Epithelial cell of proximal tubule (primary cell): ENCODE measurements at places on chromosomes 13 and 19. TPM values are rescaled to one million over a fixed set of nuclear protein-coding genes. Genes with fewer than 3 reads are reported as not detected.
A peak's percentile ranks its signal among the peaks of the same experiment; 100 is the strongest.

The ZNF610 gene
- 0.51 and 1.3 TPM in 2 replicates for total RNA-seq

The NCLN gene
- total RNA-seq = 59.7 and 116 TPM in 2 replicates

DNA sequence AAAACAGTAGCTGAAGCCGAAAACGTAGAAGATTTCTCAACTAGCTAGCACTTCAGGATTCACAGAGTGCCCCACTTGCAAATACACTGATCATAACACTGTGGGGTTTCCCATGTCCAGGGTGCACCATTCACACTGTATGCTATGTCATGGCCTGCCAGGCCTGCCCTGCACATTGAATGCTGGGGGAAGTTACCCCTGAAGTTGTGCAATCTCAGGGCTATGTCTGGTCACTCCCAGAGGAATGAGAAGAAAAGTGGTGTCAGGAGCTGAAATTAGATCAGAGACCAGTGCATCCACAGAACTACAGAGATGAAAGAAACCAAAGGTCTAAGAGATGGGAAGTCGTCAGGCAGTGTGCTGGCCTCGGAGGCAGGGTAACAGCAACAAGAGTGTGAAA lies 196.8 kb downstream of the RAP2A start:
- no peak for DNase-seq

- DNase-seq = no peak
Measured at GRCh38 chr13:112732679-112733078, 42.8 kb downstream of the ATP11A start.

DNA sequence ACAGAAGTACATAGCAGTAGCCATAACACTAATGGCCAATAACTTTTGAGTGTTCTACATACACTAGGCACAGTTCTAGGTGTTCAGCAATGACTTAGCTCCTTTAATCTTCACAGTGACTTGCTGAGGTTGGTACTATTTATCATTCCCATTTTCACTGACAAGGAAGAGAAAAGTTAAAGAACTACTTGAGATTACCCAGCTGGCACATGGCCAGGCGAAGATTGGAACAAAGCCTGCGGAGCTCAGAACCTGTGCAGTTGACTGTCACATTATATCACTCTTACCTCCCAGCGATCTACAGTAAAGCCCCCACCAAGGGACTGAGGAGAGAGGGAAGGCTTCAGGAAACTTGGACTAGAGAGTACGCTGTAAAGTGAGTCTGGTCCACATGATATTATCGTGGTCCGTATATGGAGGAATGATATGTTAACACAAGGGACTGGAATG lies 42.4 kb upstream of the WDFY2 start:
- no peak for DNase-seq

DNA sequence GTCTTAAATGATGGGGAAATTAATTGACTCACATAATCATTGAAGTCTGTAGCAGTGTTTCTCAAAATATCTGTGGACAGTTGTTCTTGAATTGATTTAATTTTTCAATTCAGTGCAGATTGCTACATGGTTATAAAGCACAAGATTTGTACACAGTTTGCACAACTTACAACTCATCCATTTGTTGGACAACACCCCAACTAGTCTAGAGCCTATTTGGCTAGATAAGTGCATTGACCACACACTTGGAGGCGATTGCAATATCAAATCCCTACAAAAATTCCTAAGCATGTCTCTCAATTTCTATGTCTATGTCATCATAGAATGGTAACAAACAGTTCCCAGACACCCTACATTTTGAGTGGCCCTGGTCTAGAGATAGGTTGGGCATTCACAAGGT lies 48.0 kb upstream of the IPO5 start:
- DNase-seq = no peak

DNA sequence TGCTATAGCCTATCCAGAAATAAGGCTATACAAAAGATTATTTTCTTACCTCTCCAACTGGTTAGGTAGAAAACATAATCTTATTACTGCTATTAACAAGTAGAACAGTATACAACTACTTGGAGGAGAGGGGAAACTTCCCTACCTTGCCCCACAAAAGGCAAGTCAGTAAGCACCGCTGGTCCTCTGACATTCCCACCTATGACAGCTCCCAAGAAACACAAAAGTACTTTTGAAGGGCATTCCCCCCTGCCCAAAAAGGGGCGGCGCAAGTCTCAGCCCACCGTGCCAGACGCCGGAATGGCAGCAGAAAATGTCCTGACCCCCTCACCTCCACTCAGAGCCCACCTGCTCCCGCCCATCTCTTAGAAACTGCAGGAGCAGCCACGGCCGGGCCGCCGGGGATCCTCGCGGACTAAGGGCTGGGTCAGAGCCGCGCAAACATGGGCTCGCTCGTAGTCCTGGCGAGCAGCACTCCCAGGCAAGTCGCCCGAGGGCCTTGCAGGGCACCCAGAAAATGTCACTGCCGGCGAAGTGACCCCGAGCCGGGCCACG lies 437 bp downstream of the SUCLA2 start:
- DNase-seq = no peak

The NFIX gene
- total RNA-seq = 1.7 TPM in 1 of 2 replicates, not detected in the other

GRCh38 chr19:31119951-31120690 lies 229.1 kb downstream of the TSHZ3 start:
- no peak for DNase-seq

DNA sequence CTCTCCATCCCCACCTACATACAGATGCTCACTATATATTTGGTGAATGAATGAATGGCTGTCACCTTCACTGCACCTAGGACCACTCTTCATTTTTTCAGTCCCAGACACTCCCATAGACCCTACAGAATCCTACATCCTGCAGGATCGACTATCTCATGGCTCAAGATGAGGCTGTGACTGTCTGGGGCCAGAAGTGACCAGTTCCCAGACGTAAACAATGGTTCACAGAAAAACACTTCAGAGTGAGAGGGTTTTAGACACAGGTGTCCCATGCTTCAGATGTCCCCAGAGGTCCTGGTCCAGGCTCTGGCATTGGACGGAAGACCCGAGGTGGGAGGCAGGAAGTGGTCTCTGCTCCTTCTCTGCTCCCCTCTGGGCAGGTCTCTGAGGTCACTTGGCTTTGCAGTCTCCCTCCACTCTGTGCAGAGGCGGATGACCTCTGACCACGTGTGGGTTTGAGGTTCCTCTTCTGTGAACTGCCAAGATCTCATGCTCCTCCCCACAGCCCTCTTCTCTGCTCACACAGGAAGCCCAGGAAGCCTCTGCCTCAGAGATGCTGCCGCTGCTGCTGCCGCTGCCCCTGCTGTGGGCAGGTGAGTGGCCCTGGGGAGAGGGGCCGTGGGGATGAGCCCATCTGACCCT lies 24.9 kb downstream of the SIGLEC7 start:
- DNase-seq = no peak

GRCh38 chr13:21225841-21226581 lies 49.6 kb downstream of the MRPL57 start:
- no peak for DNase-seq

The PRSS57 gene
- total RNA-seq = not detected in 2 replicates

GRCh38 chr13:33606692-33607091 lies 211.3 kb upstream of the RFC3 start:
- DNase-seq = no peak

DNA sequence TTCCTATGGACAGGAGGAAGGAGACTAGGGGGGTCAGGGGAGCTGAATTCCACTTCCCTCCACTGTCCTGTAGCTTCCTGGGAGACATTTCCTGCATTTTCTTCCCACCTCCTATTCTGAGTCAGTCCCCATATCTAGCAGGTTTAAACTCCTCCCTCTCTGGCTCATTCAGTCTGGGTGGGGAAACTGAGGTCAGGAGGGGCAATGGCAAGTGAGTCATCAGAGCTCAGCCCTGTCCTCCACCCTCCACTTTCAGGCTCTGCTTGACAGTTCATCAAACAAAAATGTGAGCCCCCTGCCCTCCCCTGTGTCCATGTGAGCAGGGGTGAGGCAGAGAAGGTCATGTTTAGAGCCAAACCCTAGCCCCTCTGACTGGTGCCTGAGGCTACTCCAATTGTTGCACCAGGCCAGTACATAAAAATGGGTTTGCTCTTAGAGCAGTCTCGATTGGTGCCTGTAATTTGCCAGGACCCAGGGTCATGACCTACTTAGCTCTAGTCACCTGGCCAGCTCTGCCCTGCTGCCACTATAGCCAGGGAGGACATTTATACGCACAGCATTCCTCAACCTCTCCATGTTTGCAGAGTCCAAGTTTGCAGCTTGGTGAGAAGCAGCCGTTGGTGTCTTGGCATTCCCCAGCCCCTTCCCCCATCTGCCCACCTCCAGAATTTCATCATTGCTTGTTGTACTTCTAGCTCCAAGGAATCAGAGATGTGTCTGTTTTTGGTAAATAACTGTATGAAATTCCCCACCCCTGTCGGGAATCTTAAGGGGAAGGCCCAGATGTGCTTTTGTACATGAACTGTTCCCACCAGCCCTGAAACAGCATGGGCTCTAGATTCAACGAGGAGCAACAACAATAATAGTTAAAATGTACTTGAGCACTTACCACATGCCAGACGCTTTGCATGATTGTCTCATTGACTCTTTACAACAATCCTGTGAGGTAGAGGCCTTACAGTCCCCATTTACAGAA lies 20.7 kb downstream of the SAMD4B start:
- DNase-seq = peak; percentile 31

The CYP2F1 gene
- not detected in 2 replicates for total RNA-seq

DNA sequence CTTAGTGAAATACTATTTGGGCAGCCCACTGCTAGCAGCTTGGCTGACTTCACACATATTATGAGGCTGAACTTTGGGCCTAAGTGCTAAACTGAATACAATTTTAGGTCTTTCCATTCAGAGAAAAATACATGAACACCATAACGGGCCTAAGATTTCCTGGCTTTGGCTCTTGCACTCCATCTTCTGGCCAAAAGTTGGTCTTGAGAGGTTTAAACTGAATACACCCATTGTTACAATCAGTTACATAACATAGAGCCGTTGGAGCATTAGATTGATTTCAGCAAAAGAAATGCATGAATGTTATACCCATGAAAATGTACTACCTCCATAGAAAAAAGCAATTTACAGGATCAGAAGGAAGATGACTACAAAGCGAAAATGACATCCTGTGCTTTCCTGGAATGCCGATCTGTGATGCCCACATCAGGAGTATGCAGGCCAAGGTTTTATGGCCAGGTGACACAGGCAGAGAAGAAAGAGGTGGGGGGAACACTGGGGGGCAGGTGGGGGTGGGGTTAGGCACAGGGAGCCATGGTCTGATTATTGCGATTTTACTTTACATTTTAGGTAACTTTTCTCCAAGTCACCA lies 11.1 kb upstream of the SHISA2 start:
- no peak for DNase-seq

The PVR gene
- 116 and 153 TPM in 2 replicates for total RNA-seq

- DNase-seq = no peak
Measured at GRCh38 chr13:88637935-88638334, 966.8 kb downstream of the SLITRK5 start.

The IRS2 gene
- 14.0 and 14.5 TPM in 2 replicates for total RNA-seq

GRCh38 chr19:46981286-46981945 lies 38.2 kb upstream of the NPAS1 start:
- DNase-seq = no peak

The LYPD5 gene
- 1.2 TPM in 1 of 2 replicates, not detected in the other for total RNA-seq

The BTBD2 gene
- 56.2 and 59.7 TPM in 2 replicates for total RNA-seq

The MIER2 gene
- total RNA-seq = 12.0 and 21.3 TPM in 2 replicates

The EFNA2 gene
- 0.23 and 0.36 TPM in 2 replicates for total RNA-seq

The MCEMP1 gene
- total RNA-seq = not detected in 2 replicates

GRCh38 chr19:47790398-47790814 lies 11.9 kb downstream of the SELENOW start:
- no peak for DNase-seq

DNA sequence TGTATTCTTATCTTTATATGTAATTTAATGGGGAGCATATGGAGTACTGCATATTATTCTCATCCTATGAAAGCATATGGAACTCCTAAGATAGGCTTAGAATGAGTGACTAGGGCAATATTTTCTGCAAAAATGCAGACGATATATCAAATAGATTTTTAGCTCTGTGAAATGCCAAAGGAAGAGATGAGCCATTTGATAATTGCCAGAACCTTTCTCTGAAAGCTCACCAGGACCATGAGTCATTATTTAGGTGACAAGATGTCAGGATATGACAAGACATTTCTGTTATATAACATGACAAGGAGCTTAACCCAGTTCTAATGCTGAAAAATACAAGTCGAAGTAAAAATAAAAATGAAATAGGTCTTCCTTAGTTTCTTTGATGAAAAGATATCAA lies 145.0 kb downstream of the SLITRK6 start:
- DNase-seq = no peak

DNA sequence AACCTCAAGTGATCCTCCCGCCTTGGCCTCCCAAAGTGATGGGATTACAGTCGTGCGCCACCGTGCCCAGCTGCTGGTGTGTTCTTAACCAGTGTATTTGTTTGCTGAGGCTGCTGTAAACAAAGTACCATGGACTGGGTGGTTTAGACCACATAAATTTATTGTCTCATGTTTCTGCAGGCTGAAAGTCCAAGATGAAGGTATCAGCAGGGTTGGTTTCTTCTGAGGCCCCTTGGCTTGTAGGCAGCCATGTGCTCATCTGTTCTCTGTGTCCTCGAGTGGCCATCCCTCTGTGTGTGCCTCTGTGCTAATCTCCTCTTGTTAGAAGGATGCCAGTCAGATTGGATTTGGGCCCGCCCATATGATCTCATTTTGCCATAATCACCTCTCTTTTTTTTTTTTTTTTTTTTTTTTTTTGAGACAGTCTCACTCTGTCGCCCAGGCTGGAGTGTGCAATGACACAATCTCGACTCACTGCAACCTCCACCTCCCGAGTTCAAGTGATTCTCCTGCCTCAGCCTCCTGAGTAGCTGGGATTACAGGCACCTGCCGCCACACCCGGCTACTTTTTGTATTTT lies 31.8 kb downstream of the PEX11G start:
- no peak for DNase-seq

The TGDS gene
- total RNA-seq = 12.2 and 13.8 TPM in 2 replicates

The TSC22D1 gene
- total RNA-seq = 34.2 and 38.3 TPM in 2 replicates

The PHLDB3 gene
- 6.0 and 15.8 TPM in 2 replicates for total RNA-seq

GRCh38 chr13:103615771-103616170 lies 549.6 kb upstream of the SLC10A2 start:
- DNase-seq = no peak

- DNase-seq = no peak
Measured at GRCh38 chr19:29155683-29156082, 57.3 kb downstream of the UQCRFS1 start.

The CATSPERD gene
- total RNA-seq = 0.65 TPM in 1 of 2 replicates, not detected in the other

GRCh38 chr19:6987850-6988249 lies 33.4 kb downstream of the MBD3L2B start:
- DNase-seq = no peak

The TGFB1 gene
- total RNA-seq = 8.5 and 24.3 TPM in 2 replicates

The OR7A5 gene
- not detected in 2 replicates for total RNA-seq

The GTF2F2 gene
- total RNA-seq = 35.2 and 47.9 TPM in 2 replicates

The IGSF23 gene
- total RNA-seq = 0.12 TPM in 1 of 2 replicates, not detected in the other

- DNase-seq = no peak
Measured at GRCh38 chr19:322616-323015, 22.0 kb downstream of the MIER2 start.

The MEIOSIN gene
- not detected in 2 replicates for total RNA-seq

GRCh38 chr19:3748965-3749364 lies 12.5 kb downstream of the APBA3 start:
- DNase-seq = no peak
